Fibroblast of skin of right quadriceps (primary cell): ENCODE measurements at places on chromosomes 1 and 21.

DNA sequence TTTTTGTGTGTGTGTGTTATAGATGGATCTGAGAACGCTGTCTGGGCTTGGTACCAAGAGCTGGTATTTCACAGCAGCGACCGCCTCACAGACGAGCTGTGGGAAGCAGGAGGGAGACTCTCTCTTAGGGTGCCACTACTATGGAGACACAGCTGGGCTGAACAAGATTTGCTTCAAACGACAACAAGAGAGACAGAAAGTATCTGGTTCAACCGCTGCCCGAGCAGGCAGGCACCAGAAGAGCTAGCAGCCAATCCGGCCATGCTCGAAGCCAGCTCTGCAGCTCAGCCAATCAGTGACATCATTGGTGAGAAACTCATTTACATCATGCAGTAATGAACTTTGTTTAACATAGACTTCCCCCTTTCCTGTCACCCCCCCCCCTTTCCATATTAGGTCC is 341.3 kb downstream of the USP25 start:
- peak; percentile 90 for DNase-seq

- DNase-seq, result peak; percentile 53
These were observed 17.5 kb upstream of the RAB4A start for GRCh38 chr1:229253151-229253974.

DNA sequence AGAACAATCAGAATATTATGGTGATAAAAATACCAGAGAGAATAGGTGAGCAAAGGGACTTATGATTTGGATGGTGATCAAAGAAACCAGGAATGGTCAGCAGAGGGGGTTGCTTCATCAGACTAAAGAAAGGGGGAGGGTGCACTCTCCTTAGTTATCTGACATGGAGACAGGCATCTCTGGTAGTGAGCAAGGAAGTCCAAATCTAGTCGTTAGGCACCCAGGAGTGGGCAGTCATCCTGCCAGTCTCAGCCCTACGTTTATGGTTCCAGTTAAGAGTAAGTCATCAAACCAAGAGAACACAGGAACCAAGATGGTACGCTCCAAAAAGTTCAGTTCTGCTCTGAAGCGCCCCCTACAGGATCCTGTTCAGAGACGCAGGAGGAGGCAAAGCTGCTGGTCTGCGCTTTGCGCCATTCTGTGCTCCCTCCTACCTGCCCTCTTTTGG is 28.6 kb downstream of the EBNA1BP2 start:
- no peak for DNase-seq

DNA sequence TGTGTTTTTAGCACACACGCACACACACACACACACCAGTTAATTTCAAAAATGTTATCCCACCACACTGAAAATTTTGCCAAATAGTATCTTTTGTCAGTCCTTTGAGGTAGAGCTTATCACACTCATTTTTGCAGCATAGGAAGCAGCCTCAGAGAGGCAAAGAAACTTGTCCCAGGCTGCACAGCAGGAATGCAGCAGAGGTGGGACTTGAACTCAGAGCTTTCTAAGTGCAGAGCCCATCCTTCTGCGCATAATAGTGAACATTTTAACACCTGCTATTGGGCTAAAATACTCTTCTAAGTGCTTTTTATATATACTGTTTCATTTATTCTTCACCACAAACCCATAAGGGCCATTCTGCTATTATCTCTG is 15.0 kb downstream of the FHAD1 start:
- DNase-seq, result no peak

DNA sequence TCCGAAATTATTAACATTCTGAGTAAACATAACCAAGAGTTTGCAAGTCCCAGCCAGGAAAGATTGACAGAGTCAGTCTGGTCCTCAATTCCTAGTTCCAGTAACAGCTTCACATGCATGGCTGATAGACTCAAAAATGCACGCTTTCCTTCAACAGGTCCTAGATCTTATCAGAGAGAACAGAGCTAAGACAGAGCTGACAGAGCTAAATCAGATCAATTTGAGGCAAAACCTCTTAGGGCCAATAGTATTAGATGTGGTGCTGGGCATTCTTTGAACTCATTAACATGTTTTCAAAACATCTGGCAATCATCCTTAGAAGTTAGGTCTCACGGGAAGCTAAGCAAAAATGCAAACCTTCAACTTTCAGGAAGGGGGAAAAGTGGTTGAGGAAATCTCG is 114.0 kb downstream of the GREM2 start:
- no peak for DNase-seq

GRCh38 chr1:99644279-99645004 is 1.5 kb upstream of the PALMD start:
- DNase-seq, result no peak

GRCh38 chr21:26769613-26770188 is 75.5 kb downstream of the ADAMTS1 start:
- DNase-seq, result peak; percentile 62

DNA sequence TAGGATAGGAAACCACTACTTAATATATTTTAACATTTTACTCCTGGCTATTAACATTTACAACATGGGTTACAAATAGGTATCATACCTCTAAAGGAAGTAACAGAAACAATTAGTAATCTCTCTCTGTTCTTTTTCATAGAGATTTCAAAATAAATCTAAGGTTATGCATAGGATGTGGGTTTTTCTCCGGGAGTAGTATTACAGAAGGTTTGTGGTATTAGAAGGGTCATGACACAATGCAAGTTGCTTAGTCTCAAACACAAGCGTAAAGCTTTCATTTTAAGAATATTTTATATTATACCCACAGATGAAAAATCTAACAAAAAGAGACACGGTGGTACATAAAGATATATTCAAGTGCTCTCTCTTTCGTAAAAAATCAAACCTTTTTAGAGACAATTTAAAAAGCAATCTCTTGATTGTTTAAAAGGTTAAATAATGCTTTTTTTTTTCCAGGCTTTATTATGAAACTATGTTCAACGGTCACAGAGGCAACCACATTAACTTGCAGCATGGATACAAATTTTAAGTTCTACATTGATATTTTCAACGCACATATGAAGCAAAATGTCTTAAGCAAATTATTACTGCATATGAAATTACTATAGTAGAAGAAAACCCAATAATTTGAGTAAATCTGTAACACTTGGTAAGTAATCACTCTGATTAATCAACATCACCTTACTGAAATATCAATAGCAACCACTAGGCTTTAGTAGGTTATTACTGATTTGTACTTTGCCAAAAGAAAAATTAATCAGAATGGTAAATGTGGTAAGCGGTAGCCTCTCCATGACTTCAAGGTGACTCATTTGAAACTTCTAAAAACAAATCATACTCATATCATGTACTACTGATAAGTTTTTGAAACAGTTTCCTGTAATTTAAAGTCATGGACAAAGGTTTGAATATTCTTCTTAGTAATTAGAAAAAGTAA is 97.4 kb upstream of the GFI1 start:
- DNase-seq, result peak; percentile 44

DNA sequence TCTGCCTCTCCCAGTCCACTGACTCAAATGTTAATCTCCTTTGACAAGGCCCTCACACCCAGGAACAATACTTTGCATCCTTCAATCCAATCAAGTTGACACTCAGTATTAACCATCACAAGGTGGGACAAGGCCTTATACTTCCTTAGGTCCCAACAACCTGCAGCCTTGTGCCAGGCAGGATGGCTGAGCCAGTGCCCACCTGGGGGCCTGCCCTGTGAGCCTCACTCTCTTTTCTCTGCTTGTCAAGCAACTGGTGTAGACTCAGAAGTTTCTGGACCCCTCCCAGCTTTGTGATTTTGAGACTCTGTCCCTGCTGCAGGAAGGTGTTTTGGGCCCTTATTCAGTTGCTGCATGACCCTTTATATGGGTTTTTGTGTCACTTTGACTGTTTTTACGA is 310.0 kb upstream of the C1orf174 start:
- no peak for DNase-seq

- no peak for DNase-seq
These were observed 31.3 kb upstream of the DNAJC11 start for GRCh38 chr1:6732942-6733341.

GRCh38 chr1:183674886-183675285 is 21.8 kb upstream of the APOBEC4 start:
- no peak for DNase-seq

- DNase-seq, result no peak
These were observed 37.3 kb upstream of the ZSWIM5 start for GRCh38 chr1:45243476-45244343.

DNA sequence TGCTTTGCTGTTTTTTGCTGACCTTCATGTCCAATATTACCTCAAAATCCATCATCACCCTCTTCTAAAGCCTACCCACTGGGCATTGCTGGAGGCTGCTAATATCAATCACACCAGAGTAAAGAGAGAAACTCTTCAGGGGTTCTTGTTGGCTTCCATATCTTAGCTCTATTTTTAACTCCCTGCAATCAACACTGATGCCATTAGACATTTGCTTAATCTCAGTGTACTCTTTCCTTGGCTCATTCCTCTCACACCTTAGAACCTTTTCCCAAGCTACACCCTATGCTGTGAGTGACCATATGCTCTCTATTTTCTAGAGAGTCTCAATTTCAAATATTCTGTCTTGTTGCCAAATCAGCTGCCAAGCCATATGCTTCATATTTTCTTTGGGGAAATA is 40.6 kb upstream of the RABGAP1L start:
- DNase-seq, result no peak

DNA sequence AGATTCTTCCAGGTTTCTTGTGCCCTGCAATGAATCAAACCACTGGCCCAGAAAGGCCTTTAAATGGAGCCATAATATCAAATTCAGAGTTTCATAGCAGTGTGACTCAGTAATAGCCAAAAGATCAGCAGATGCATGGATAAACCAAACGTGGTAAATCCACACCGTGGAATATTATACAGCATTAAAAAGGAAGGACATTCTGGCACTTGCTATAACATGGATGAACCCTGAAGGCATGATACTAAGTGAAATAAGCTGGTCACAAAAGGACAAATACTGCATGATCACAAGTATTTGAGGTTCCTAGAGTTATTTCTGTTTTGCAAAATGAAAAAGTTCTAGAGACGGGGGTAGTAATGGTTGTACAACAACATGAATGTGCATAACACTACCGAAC is 140.1 kb downstream of the TOMM20 start:
- DNase-seq, result no peak

DNA sequence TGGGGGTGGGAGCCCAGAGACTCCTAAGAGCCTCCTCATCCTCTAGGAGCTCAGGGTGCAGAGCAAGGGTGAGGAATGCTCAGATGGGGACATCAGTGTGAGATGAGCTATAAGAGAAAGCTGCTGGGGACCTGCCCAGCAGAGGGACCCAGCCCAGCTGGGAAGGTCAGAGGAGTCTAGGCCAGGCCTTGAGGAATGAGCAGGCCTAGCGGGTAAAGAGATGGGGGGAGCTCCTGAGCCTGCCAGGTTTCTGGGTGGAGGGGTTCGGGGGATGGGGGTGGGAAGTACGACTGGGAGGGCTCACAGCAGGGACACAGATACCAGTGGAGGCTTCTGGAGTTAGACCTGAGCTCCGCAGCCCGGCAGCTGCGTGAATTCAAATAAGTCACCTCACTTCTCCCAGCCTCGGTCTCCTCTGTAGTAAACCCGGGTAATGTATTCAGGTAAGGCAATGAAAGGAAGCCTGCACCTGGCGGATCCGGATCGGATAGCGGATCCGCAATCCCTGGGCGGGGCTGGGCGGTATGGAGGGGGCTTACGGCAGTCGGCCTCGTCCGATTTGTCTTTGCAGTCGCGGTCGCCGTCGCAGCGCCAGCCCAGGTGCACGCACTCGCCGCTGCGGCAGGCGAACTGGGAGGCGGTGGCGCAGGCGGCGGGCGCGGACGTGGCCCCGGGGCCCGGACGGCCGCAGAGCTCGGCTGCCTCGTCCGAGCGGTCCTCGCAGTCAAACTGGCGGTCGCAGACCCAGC is 38.0 kb upstream of the MAGOH start:
- no peak for DNase-seq

DNA sequence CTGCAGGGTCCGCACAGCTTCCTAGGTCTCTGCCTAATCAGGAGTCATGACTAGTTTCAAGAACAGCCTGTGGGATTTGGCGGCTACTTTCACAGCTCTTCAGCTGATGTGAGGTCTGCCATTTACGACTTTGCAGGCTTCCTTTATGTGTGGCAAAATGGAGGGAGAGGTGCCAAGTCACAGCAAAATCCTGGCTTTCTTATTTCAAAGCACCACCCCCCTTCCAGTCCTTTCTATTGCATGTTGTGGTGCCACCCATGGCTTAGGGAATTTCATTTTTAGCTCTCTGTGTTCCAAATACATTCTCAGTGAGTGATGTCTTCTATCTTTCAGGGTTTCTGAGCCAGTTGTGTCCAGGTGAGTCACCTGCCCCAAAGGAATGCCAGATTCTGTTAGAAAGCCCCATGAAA is 75.1 kb upstream of the WLS start:
- no peak for DNase-seq

DNA sequence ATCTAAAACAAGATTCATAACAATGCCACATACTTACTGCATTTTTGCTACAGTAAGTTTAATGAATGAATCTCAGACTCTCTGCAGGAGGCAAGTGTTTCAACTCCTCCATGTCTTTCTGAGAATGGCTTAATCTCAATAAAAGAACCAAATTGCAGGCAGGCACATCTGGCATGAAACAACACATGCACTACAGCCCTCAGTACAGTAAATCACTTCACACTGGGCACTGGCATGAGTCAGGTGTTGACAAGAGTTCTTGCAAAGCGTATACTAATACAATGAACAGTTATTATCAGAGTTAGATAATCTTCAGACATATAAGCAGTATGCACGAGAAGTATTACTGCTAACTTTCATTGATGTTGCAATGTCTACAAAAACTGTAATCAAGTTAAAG is 1386.8 kb downstream of the MRPL39 start:
- DNase-seq, result peak; percentile 14

DNA sequence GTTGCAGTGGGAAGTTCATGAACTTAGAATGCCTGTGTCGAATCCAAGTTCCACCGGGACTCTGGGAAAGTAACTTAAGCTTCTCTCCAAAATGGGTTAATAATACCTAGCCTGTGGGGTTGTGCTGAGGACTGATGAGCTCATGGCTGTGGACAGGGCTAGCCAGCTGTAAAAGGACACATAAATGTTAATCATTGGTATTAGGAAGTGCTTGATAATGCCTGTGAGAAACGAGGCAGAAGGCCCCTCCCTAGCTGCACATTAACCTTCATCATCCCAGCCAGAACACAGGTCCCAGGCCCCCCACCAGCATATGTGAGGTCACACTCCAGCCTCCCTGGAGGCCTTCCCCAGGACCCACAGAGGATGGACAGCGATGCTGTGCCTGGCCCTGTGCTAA is 789 bp upstream of the GJB4 start:
- DNase-seq, result no peak

GRCh38 chr1:44507490-44508396 is 102.7 kb downstream of the RNF220 start:
- no peak for DNase-seq

- no peak for DNase-seq
These were observed 5.5 kb upstream of the LAPTM5 start for GRCh38 chr1:30762930-30763650.
